Fibroblast of pulmonary artery (primary cell): ENCODE measurements at places on chromosomes 12 and 14.

DNA sequence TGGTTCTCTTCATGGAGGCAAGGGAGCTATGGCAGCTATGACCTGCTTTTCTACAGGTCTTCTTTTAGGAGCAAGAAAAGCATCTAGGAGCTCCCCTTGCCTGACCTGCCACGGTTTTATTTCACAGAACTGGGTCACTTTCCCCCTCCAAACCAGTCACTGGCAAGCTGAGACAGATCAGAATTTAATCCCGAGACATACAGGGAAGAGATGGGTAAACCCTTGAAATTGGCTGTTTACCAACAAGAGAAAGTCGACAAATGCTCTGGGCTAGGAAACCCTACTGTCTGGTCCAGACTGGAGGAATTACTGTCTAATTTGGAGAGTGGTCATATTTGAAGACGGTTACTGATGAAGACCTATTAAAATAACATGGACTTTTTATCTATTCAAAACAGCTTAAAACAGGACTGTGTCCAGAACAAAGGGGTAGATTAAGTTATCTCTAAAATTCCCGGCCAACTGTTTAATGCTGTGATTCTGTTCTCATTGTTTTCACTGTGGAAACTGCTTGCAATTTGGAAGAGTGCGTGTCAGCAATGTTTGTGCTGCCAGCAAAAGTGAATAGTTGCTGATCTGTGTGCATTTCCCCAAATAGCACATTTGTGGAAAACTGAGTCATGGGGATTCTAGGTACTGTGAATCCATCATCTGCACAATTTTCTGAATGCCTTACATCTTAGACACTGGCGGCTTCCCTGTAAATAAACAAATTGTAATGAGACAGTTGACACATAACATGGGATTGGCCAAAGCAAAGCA lies 73.4 kb upstream of the EEA1 start:
- peak; percentile 90 for DNase-seq

DNA sequence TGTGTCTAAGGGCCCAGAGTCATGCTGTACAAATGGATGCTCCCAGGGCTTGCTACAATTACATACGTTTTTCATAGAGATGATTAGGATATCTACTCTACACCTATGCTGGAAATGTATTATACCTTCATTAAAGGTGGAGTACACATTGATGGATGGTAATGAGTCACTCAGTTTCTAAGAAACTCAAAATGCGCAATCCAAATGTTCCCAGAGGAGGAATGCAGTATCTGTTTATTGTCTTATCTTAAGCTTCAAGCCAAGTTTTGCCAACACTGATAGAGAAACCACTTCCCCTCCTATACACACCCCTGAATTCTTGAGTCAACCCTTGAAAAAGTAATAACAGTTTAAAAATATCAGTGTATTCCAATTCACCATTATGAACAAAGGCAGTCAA lies 266.6 kb upstream of the FAR2 start:
- DNase-seq: peak; percentile 69

DNA sequence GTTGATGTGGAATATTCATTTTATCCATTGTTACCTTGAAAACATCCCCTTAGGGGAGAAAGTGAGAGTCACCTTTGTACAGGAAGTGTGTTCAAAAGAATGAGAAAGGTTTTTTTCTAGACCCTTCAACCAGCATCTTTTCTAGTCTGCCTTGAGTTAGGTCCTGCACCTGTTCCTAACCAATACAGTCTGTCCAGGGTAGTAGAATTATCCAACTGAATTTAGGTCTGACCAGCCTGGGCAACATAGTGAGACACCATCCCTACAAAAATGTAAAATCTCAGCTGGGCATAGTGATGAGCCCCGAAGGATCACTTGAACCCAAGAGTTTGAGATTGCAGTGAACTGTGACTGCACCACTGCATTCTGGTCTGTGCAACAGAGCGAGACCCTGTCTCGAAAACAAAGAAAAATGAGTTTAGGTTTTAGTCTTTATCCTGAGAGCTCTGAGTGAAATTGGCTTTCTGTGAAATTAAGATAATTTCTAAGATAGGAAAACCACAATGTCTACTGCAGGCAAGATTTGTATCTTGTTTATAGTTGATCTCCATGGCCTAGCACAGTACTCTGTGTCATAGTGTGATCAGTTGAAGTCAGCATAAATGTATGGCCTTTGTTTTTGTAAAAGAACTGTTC lies 25.2 kb downstream of the ARHGAP5 start:
- DNase-seq: no peak

DNA sequence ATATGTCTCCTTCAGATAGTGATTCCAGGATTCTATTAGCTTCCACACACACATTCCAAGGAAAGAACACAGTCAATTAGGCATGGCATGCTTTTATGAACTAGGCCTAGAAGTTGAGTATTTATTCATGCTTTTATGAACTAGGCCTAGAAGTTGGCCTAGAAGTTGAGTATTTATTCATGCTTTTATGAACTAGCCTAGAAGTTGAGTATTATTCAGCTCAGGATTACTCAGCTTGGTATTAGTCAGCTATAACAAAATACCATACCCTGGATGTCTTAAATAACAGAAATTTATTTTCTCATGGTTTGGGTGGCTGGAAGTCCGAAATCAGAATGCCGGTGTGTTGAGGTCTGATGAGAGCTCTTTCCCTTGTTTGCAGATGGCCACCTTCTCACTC lies 442.7 kb upstream of the FLRT2 start:
- DNase-seq: no peak

DNA sequence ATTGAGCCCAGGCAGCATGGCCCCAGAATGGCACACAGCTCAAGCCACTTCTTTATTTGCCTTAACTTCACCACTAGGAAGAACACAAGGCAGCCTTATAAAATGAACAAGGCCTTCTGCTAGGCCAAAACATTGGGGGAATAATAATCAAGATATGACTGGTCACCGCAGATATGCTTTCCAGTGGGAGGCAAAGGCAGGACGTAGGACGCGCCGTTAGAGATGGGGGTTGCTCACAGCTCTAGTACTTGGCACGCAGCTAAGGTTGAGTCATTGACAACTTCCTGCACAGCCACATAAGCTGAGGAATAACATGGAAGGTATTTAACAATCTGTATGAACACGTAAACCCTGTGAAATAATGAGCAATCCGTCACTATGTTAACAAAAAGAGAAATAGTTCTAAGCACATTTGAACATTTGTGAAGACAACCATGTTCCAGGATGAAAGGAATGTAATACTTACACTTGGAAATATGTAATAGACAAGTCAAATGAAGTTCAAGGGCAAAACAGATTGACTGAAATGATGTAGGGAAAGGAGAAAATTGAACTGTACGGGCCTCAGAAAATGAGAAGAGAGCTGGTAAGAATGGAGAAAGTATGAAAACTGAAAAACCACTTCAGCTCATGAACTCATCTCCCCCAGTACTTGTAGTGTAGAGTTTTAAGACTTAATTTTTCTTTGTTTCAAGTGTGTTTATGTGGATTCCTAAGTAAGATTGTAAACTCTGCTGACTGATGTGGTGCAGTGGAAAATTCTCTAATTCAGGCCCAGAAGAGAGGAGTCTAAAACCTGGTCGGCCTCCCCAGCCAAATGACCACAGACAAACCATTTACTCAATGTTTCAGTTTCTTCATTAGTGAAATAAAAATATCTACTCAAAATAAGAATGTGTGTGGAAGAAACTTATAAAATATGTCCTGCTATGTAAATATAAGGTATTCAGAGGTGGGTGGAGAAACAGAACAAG lies 59.3 kb upstream of the CCDC91 start:
- DNase-seq: peak; percentile 100

- no peak for DNase-seq
These were observed 247.4 kb downstream of the SYT10 start for GRCh38 chr12:33192226-33192625.

- DNase-seq: no peak
These were observed 396.8 kb downstream of the AEBP2 start for GRCh38 chr12:19836056-19836455.

DNA sequence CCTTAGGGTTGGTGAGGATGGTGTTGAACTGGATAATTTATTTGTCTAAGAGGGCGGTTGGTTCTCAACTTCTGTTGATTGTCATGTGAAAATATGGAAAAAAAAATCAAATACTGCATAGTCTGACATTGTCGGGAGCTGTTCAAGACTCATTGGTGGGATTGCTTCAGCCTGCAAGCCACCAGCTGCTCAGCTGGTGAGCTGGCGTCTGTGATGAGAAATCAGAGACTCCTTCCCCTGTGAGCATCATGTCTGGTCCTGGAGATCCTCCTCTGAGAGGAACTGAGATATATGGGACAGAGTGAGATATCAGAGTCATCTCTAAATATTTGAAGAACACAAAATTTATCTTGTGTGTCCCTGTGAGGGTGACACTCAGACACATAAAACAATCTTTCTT lies 49.9 kb downstream of the TRIM9 start:
- no peak for DNase-seq

DNA sequence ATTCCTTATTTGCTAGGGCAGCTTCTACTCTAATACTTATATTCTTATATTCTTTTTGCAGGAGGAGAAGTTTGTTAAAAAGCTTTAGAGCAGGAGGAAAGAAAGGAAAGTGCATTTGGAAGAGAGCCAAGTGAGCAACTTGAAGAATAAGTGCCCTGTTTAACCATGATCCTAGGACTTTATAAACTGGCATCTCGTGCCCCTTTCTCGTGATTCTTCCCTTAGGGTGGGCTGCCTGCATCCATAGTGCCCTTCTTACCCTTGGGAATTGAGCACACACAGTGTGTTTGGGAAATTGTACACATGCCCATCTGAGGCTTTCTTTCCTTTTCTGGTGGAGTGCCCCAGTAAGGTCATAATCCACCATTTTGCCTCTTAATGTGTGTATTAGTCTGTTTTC lies 141.9 kb downstream of the NUBPL start:
- peak; percentile 7 for DNase-seq

GRCh38 chr12:104768033-104768432 lies 190.1 kb downstream of the SLC41A2 start:
- DNase-seq: no peak

DNA sequence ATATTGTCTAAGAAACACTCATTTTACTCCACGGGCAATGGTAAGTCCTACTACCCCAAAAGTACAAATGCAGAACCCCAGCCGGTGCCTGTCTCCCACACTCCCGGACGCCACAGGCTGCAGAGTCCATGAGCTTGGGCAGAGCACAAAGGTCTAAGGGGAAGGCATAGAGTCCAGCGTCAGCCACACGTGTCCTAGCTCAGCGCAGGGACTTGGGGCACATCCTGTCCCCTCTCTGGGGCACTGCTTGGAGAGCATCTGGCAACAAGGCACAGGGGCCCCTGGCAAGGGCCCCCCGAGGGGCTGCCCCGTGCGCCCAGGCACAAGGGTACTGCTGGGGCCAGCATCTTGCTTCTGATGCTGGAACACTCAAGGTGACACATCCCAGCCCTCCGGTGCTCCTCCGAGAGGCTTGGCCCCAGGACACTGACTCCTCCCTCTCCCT lies 58.4 kb downstream of the BCL11B start:
- DNase-seq: no peak

DNA sequence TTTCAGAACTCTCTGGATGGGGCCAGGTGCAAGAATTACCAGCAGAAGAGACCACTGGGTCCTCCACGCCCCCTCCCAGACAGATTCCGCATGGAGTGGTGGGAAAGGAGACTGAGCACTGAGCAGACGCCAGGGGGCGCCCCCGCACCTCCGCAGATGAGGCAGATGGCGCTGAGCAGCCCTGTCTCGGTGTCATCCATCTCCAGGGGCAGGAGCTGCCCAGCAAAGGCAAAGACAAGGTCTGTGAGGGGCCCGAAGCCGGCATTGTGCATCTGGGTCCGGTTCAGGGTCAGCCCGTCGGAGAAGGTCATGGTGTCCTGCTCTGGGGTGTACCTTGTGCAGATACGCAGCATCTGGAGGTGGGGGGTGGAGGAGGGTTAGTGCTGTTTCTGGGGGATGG lies 6.3 kb upstream of the ITGB7 start:
- DNase-seq: peak; percentile 81

GRCh38 chr12:79067977-79068376 lies 203.4 kb downstream of the SYT1 start:
- DNase-seq: no peak

- DNase-seq: no peak
These were observed 8.3 kb downstream of the MAP4K5 start for GRCh38 chr14:50524060-50524459.
